ENCODE measurements at places on chromosomes 11 and 22. TPM values are rescaled to one million over a fixed set of nuclear protein-coding genes. Genes with fewer than 3 reads are reported as not detected.

Gene ALDH3B2
- not detected for total RNA-seq

Gene PANX3
- total RNA-seq = not detected

Gene POLR3H
- 39.4 TPM for total RNA-seq

Gene KCTD14
- total RNA-seq = 1.8 TPM

Gene DCDC1
- total RNA-seq = not detected

Gene FOLH1
- total RNA-seq = 1.4 TPM

Gene SCGB1A1
- not detected for total RNA-seq

- DNase-seq = no peak
Observed at GRCh38 chr11:3203221-3204043, 15.2 kb downstream of the MRGPRG start.

DNA sequence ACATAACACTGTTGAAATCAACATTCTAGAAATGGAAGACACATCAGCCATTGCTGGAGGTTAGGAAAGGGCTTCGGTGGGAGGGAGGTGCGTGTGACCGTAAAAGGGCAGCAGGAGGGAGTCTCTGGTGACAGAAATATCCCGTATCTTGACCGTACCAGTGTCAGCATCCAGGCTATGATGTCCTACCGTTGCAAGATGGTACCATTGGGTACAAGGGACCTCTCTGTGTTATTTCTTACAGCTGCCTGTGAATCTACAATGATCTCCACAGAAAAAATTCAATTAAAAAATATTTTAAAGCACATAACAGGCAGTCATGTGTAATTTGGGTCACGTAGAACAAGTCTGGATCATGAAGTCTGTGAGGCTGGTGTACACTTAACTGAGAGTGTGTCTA, 27.4 kb upstream of the SEPTIN5 start:
- no peak for DNase-seq

DNA sequence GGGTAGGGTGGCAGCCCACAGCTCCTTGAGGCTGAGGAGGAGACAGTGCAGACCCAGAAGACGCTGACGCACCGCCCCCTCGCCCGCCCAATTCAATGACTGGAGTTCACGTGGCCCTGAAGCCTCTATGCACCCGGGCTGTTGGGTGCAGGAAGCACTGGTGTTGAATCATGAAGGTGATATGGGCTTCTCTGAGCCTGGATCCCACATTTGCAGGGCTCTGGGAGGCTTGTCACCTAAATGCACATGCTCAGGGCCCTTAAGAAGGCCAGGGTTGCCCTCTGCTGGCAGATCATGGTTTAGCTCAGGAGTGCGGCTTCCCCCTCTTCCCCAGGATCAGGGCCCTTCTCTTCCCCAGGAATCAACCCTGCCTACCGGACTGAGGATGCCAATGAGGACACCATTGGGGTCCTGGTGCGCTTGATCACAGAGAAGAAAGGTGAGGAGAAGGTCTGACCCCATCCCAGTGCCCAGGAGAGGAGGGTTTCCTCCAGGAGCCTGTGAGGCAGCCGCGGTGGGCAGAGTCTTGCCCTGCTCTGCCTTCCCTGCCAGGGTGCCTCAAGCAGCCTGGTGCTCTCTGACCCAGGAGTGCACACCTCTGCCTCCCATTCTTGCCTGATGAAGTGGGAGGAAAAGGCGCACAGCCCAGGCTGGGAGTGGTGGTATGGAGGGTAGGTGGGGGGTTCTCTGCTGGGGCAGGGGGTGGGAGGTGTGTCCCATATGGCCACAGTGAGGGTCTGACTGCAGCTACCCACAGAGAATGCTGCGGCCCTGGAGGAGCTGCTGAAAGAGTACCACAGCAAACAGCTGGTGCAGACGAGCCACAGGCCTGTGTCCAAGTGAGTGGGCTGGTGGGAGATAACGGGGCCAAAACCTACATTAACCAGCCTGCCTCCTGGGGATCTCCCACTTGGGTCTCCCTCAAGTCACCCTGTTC, 17.5 kb downstream of the RELT start:
- DNase-seq = peak; percentile 73

GRCh38 chr11:121291896-121292494, 576 bp upstream of the SC5D start:
- DNase-seq = no peak

- no peak for DNase-seq
Observed at GRCh38 chr11:125257751-125258150, 93.2 kb downstream of the PKNOX2 start.
